Type B pancreatic cell (in vitro differentiated cells): ENCODE measurements at places on chromosomes 2 and 18.

DNA sequence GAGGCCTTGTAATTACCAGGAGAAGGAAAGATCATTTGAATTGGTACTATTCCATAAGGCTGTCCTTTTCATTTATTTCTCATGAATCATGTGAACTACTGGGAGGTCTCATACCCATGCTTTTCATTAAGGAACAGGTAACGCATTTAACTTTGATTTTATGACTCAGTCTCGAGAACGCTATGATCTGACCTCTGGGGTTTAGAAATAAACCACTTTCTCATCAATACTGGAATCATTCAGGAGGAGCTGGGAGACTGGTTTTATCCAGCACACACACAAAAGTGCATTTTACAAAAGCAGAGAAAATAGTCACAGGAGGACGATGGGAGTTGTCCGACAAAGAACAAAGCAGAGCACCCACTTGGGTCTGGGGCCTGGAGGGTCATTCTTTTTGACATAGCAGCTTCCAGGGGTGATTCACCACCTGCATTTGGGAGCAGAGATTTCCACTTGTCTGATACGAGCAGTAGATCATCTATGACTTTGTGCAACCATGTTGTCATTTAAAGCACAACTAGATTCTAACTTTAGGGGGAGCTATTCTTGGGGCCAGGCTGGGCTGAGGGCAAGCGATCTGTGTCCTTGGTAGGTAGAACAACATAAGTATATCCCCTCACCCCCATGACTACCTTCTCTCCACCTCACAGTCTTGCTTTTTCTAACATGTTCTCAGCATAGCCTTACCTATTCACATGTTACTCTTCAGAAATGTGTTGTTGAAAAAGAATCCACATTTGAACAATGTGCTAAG is 95.9 kb upstream of the SCG2 start:
- peaks cover 7% of the 10 kb centered on the region for H3K27me3 ChIP-seq
- H3K4me3 ChIP-seq: no peak overlapping the region
- DNase-seq: no peak
- H3K4me1 ChIP-seq: peaks cover 4% of the 10 kb centered on the region
- no peaks in the 10 kb centered on the region for H3K36me3 ChIP-seq

GRCh38 chr2:68934021-68934420 is 18.7 kb downstream of the GKN2 start:
- H3K27ac ChIP-seq: no peak overlapping the region
- no peaks in the 10 kb centered on the region for H3K36me3 ChIP-seq
- H3K27me3 ChIP-seq: peaks cover 15% of the 10 kb centered on the region
- H3K4me1 ChIP-seq: no peaks in the 10 kb centered on the region

DNA sequence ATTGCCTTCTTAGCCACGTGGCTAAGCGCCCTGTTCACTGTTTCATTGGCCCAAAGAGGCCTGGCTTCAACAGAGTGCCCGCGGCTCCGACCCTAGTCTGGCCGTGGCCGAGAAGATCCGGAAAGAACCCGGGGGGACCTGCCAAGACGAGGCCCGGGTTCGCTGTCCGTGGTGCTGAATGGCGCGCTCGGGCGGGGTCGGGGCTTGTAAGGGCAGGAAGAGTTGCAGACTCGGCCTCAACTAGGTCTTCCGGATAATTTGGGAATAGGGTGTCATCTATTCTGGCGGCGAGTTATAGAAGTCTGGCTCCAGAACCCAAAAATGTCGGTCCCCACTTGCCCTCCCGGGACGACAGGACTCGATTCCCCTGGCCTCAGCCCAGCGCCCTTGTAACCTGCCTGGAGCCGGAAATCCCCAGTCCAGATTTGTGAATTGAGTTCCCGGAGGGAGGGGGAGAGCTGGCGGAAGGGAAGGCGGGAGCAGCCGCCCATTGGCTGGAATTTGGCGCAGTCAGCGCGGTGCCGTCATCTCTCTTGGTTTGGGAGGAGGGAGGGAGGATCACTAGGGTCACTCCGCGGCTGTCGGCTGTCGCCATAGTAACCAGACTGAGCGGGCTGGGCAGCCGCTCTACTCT is 3.5 kb downstream of the CDK5R2 start:
- H3K4me3 ChIP-seq: peak overlapping the region; percentile 83
- H3K4me1 ChIP-seq: peaks cover 18% of the 10 kb centered on the region

DNA sequence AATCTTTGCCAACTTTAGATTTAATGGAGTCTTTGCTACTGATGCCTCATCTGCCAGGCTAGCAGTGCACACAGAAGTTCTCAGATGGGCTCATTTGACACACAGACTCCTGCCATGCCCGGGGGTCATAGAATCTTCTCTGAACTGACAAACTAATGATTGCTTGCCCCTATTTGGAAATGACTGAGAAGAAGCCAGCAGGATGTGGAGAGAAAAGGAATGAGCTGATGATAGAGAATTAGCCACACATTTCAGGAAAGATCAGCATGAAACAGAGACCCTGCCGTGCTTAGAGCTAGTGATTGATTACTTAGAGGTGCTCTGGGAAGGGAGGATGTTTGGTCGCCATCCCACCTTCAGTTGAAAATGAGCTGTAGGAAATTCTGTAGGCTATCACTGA is 178.5 kb downstream of the TPGS2 start:
- H3K4me1 ChIP-seq: peaks cover 9% of the 10 kb centered on the region
- H3K27ac ChIP-seq: no peak overlapping the region
- peaks cover 13% of the 10 kb centered on the region for H3K27me3 ChIP-seq
- no peak for DNase-seq
- H3K36me3 ChIP-seq: peaks cover 4% of the 10 kb centered on the region

DNA sequence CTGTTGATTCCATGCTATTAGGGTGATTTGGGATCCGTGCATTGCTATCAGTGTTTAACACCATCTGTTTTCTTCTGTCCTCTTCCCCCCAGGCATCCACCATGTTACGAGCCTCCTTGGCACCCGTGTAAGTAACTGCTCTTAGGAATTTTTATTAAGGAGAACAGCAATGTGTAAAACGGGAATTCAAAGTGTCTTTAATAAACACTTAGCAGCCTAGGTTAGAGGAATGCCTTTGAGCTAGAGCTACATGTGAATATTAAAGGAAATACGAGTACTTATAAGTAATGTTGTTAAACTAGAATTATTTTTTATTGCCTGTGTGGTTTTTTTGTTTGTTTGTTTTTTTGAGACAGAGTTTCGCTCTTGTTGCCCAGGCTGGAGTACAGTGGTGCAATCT is 58.1 kb downstream of the ARMC9 start:
- peaks cover 20% of the 10 kb centered on the region for H3K36me3 ChIP-seq
- no peaks in the 10 kb centered on the region for H3K27me3 ChIP-seq
- H3K4me3 ChIP-seq: no peak overlapping the region
- no peak for DNase-seq
- H3K27ac ChIP-seq: no peak overlapping the region
- H3K4me1 ChIP-seq: no peaks in the 10 kb centered on the region

DNA sequence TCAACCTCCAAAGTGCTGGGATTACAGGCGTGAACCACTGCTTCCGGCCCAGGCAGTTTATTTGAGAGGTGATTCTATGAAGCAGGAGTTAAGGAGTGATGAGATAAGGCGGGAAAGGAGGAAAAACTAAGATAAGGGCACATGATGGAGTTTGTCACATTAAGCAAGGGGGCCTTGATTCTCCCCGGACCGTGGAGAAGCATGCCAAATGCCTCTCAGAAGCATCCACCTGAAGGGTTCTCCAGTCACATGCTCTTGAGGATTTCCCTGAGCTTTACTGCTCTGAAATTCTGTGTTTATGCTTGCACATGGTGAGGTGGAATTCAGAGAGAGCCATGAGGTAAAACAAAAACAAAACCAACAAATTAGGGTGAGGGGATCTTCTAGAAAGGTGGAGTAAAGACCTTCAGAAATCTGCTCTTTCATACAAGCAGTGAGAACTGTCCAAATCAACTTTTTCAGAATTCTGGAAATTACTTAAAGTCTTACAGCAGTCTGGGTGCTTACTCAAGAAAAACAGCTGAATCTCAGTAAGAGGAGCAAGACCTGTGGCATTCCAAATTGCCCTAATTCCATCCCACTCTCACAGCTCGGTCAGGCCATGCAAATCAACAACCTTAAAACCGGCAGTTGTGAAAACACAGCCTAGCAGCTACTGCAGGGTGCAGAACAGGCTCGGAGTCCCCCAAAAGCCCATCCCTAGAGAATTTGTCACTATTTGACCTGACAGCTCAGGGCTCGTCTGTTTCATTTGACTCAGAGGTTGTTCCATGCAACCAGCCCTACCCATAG is 69.1 kb upstream of the CTLA4 start:
- no peak overlapping the region for H3K27ac ChIP-seq
- DNase-seq: no peak
- no peaks in the 10 kb centered on the region for H3K4me1 ChIP-seq
- no peaks in the 10 kb centered on the region for H3K27me3 ChIP-seq
- H3K36me3 ChIP-seq: no peaks in the 10 kb centered on the region
- H3K4me3 ChIP-seq: no peak overlapping the region

DNA sequence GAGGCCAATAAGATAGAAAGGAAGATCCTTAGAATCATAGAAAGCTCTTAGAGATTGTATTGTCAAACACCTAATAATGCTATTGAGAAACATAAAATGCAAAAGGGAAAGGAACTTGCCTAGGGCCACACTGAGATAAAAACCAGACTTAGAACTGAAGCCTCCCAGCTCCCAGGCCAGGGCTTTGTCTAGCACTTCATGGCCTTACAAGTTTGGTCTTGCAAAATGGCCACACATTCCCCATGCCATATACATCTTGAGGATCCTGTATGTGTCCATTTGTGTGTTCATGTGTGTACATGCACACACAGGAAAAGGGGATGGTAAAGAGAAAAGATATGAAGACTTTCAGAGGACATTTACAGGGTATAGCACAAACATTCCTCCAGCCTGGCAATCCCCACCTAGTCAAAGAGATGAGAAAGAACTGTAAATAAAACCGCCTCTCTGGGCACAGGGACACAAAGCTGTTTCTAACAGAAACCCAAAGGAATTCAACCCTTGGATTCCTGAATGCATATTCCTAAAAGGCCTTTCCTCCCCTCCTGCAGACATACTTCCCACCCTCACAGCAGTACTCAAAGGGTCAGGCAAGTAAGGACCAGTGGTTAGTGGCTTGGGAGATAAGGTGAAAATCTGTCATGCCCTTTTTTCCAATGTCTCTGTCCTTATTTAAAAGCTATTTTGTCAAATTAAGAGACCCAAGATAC is 99.7 kb upstream of the KLHL29 start:
- no peaks in the 10 kb centered on the region for H3K27me3 ChIP-seq
- no peak overlapping the region for H3K4me3 ChIP-seq
- peaks cover 3% of the 10 kb centered on the region for H3K36me3 ChIP-seq
- DNase-seq: no peak

GRCh38 chr2:95315801-95316411 is 18.8 kb downstream of the KCNIP3 start:
- H3K4me3 ChIP-seq: no peak overlapping the region
- no peak for DNase-seq

GRCh38 chr2:187985923-187986322 is 305.8 kb upstream of the GULP1 start:
- no peaks in the 10 kb centered on the region for H3K36me3 ChIP-seq
- no peak overlapping the region for H3K27ac ChIP-seq
- H3K27me3 ChIP-seq: no peaks in the 10 kb centered on the region
- no peak overlapping the region for H3K4me3 ChIP-seq
- peaks cover 6% of the 10 kb centered on the region for H3K4me1 ChIP-seq
- no peak for DNase-seq

DNA sequence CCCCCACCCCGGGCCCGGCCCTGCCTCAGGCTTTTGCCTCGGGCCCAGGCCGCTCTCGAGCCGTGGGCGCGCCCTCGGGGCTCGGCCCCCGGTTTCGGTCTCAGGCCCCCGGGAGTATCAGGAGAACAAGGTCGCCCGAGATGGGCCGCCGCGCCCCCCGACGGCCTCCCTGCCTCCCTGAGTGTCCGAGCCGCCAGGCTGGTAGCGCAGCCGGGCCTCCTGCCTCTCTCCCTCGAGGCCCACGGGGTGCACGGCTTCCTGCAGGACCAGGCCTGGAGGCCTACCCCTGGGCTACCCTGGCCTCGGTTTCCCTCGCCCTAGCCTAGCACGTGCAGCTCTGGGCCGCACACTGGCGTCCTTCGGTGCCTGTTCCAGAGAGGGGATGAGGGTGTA is 8.4 kb downstream of the GBX2 start:
- H3K4me1 ChIP-seq: no peaks in the 10 kb centered on the region
- peaks cover 79% of the 10 kb centered on the region for H3K27me3 ChIP-seq
- no peak overlapping the region for H3K27ac ChIP-seq
- no peaks in the 10 kb centered on the region for H3K36me3 ChIP-seq

- peaks cover 13% of the 10 kb centered on the region for H3K4me1 ChIP-seq
- H3K36me3 ChIP-seq: no peaks in the 10 kb centered on the region
- peaks cover 8% of the 10 kb centered on the region for H3K27me3 ChIP-seq
- no peak for DNase-seq
- H3K27ac ChIP-seq: no peak overlapping the region
- no peak overlapping the region for H3K4me3 ChIP-seq
Measured at GRCh38 chr2:134671513-134671912, 47.3 kb downstream of the TMEM163 start.

DNA sequence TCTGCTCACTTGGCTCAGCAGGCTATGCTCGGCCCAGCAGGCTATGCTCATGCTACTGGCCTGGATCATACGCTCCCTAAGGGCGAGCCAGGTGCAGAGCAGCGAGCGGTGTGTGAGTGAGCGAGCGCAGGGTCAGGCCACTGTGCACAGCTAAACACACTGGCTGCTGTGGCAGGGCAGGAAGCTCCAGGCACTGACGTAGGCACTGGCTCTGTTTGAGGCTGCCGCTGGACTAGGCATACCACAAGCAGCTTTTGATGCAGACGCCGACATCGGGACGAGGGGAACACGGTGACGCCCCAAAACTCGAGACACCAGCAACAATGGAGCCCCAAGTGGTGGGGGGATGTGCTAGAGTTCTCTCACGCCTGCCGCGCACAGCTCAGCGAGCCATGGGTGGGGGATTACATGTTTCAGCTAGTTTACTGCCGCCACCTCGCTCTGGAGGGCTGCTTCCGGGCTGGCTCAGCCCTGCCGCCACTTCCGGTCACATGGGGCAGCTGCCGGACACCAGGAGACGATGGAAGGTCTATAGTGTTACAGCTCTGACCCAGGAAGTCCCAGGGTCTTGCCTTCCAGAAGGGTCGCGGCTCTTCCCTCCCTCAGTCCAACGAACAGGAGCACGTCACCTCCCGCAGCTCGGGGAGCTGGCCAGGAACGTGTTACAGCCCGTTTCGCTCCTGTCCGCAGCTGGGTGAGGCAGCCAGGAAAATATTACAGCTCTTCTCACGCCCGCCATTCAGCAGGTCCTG is 1176.9 kb upstream of the LRRTM1 start:
- H3K27me3 ChIP-seq: no peaks in the 10 kb centered on the region
- H3K27ac ChIP-seq: no peak overlapping the region
- no peaks in the 10 kb centered on the region for H3K4me1 ChIP-seq

- H3K27ac ChIP-seq: no peak overlapping the region
- DNase-seq: no peak
- H3K4me3 ChIP-seq: no peak overlapping the region
- H3K4me1 ChIP-seq: peaks cover 5% of the 10 kb centered on the region
Measured at GRCh38 chr2:135708159-135708558, 33.5 kb upstream of the UBXN4 start.

DNA sequence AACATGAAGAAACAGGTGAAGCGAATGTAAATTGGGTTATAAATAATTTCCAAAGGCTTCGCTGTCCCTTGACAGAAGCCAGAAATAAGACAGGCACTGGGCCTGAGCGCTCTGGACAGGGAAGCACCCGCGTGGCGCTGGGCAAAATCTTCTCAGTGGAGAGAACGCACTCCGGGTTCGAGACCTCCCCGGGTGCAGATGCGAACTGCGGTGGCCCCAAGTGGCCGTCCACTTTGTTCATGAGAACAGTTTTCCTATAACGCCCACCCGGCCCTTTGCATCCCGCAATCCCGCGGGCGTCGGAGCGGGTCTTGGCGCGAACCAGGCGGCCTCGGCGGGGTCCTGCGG is 651 bp upstream of the DPYSL5 start:
- peaks cover 5% of the 10 kb centered on the region for H3K4me1 ChIP-seq
- no peak overlapping the region for H3K27ac ChIP-seq
- peaks cover 63% of the 10 kb centered on the region for H3K27me3 ChIP-seq
- H3K36me3 ChIP-seq: no peaks in the 10 kb centered on the region
